MCF 10A (cell line): ENCODE measurements at places on chromosomes 2 and 18. TPM values are rescaled to one million over a fixed set of nuclear protein-coding genes. Genes with fewer than 3 reads are reported as not detected.

DNA sequence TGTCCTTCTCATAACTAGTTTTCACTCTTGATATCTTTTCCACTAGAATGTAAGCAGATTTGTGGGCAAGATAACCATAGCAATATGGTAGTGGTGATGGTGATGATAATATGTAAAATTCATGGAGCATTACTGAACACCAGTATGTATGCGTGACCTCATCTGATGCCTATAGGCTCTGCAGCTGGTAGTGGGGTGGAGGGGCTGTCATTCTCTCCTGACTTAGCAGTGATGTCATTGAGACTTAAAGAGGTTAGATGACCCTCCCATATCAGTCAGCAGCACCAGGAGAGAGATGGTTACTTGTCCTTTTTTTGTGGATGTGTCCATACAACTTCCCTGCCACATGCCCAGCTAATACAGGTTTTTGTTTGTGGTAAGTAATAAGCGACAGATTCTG is 27.9 kb downstream of the PARD3B start:
- peaks cover 17% of the 10 kb centered on the region for H3K4me1 ChIP-seq
- H3K4me3 ChIP-seq: no peak overlapping the region
- H3K27me3 ChIP-seq: no peaks in the 10 kb centered on the region
- DNase-seq: no peak
- no peaks in the 10 kb centered on the region for H3K36me3 ChIP-seq

Gene NCKAP1
- total RNA-seq: 160 and 187 TPM in 2 replicates

DNA sequence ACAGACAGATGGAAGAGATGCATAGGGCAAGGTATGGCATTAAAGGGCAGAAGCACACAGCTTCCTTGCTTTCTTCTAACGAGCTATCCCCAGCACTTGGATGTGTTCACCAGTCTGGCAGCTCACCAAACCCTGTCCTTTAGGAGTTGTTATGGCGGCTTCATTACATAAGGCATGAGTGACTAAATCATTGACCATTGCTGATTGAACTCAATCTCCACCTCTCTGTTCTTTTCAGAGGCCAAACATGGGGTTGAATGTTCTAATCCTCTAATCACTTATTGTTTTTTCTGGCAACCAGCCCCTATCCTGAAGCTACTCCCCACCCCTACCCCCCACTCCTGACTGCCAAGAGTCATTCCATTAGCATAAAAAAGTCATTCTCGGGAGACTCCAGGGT is 301.8 kb downstream of the XIRP2 start:
- no peak overlapping the region for H3K4me3 ChIP-seq
- H3K27ac ChIP-seq: no peak overlapping the region
- H3K36me3 ChIP-seq: peaks cover 6% of the 10 kb centered on the region
- peak; percentile 91 for DNase-seq
- H3K27me3 ChIP-seq: peaks cover 3% of the 10 kb centered on the region

GRCh38 chr2:190668892-190669291 is 20.0 kb downstream of the NAB1 start:
- peaks cover 52% of the 10 kb centered on the region for H3K36me3 ChIP-seq
- DNase-seq: peak; percentile 44
- peaks cover 17% of the 10 kb centered on the region for H3K4me1 ChIP-seq
- H3K27me3 ChIP-seq: no peaks in the 10 kb centered on the region
- H3K27ac ChIP-seq: no peak overlapping the region

Gene CFC1
- not detected in 2 replicates for total RNA-seq

DNA sequence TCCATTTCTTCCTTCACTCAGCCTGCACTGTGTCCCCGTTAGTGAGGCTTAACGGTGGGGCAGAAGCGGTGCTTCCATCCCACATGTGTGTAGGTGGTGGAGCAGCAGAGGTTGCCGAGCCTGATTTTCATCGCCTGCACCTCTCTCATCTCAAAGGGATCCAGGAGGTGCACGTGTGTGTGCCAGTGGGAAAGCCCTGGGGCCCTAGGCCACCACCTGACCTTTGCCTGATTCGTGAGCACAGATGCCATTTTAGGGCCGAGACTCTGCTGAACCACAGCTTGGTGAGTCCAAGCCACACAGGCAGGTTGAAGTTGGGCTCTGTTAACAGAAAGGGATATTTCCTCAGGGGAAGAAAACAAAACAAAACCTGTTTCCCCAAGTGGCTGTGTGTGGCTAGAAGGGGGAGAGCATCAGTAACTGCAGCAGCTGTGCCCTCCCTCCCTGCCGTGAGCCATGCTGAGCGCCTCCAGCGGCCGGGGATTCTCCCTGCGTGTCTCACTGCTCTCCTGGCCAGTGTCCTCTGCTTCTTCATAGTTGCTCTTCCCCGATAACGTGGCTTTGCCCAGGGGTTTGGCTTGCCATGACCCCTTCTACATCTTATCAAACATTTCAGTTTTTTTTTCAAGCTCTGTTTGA is 81.5 kb downstream of the MAPRE2 start:
- peaks cover 7% of the 10 kb centered on the region for H3K36me3 ChIP-seq
- DNase-seq: peak; percentile 7
- H3K4me3 ChIP-seq: no peak overlapping the region
- H3K27me3 ChIP-seq: no peaks in the 10 kb centered on the region
- H3K27ac ChIP-seq: no peak overlapping the region

GRCh38 chr2:8609357-8609811 is 72.5 kb upstream of the ID2 start:
- H3K4me3 ChIP-seq: no peak overlapping the region
- no peak overlapping the region for H3K27ac ChIP-seq
- no peaks in the 10 kb centered on the region for H3K27me3 ChIP-seq
- no peak for DNase-seq
- no peaks in the 10 kb centered on the region for H3K36me3 ChIP-seq

- H3K36me3 ChIP-seq: no peaks in the 10 kb centered on the region
- DNase-seq: no peak
- H3K4me1 ChIP-seq: peaks cover 10% of the 10 kb centered on the region
- H3K27ac ChIP-seq: no peak overlapping the region
- no peak overlapping the region for H3K4me3 ChIP-seq
These were observed 80.5 kb upstream of the CPO start for GRCh38 chr2:206858687-206859329.

DNA sequence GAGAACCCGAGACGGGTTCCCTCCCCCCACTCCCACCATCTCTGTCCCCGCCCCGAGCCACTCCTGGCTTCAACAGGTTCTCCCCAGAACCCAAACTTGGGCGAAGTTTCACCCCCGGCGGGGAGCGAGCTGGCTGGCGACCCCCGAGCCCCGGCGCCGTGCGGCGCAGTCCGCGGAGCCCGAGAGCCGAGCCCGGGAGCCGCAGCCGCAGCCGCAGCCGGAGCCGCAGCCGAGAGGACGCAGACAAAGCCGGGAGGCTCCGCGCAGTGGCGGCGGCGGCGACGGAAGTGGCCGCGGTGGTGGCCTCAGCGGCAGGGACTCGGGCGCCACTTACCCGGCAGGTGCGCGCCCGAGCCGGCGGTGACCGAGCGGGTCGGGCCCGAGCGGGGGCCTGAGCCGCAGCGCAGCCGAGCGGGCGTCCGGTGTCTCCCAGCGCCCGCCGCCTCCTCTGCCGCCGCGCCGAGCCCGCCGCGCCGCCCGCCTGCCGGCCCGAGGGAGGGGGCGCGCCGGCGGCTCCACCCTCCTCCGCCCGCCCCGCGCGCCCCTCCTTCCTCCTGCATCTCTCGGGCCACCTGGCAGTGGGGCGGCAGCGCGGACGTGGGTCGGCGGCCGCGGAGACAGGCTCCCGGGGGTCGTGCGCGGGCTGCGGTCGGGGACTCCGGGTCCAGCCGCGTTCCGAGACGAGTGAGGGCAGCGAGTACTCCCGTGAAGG is at the start of gene ECEL1:
TSS of gene ECEL1 (minus strand) at position 450 of the 712 bp plus-strand sequence. CDS start 1,181 bp downstream, outside the sequence.
- no peak for DNase-seq
- no peaks in the 10 kb centered on the region for H3K36me3 ChIP-seq
- H3K4me3 ChIP-seq: no peak within 1 kb of the TSS

GRCh38 chr2:73111073-73112025 is 1.4 kb downstream of the RAB11FIP5 start:
- H3K4me3 ChIP-seq: peak overlapping the region; percentile 96
- peaks cover 34% of the 10 kb centered on the region for H3K4me1 ChIP-seq
- H3K36me3 ChIP-seq: no peaks in the 10 kb centered on the region
- peak; percentile 68 for DNase-seq
- H3K27ac ChIP-seq: peak overlapping the region; percentile 89

Gene SPDYA
- total RNA-seq: 2.6 and 2.8 TPM in 2 replicates

DNA sequence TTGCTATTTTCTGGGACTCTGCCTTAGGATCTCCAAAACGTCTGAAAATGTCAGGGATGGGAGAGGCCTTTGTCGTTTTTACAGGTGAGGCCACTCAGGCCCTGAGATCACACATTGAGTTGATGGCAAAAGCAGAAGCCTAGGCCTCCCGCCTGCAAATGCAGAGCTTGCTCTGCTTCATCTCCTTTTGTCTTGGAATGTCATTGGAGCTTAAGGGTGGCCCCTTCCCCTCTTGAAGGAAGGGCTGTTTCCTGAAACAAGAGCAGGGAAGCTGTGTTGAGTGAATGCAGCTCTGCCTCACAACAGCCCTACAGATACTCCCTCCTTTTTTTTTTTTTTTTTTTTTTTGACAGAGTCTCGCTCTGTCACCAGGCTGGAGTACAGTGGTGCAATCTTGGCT is 123.5 kb downstream of the GLI2 start:
- DNase-seq: no peak
- no peak overlapping the region for H3K27ac ChIP-seq
- peaks cover 9% of the 10 kb centered on the region for H3K4me1 ChIP-seq

DNA sequence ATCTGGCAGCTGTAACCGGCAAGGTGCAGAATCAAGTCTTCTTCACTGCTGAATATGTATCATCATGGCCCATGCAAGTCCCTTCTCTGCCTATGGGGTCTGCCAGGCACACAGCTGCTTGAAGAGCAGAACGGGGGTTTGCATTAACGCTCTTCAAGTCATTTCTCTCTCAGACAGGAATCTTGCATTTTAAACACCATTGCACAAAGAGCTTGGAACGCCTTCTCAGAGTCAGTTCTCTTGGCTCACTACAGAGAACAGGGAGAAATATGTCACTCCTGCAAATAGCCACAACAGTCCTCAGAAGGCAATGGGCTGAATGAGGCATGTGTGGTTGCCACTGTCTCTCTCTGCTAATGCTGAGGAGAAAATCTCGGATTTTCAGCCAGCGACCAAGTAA is 2173.5 kb upstream of the PIK3C3 start:
- H3K4me1 ChIP-seq: peaks cover 9% of the 10 kb centered on the region
- no peaks in the 10 kb centered on the region for H3K36me3 ChIP-seq
- no peak for DNase-seq
- H3K27ac ChIP-seq: no peak overlapping the region
- no peaks in the 10 kb centered on the region for H3K27me3 ChIP-seq
- H3K4me3 ChIP-seq: no peak overlapping the region

Gene GPR45
- total RNA-seq: not detected in 2 replicates

Gene TGFA
- 17.9 and 22.5 TPM in 2 replicates for total RNA-seq

GRCh38 chr2:57330447-57330846 is 716.2 kb upstream of the VRK2 start:
- H3K27me3 ChIP-seq: no peaks in the 10 kb centered on the region
- peak; percentile 17 for DNase-seq
- H3K4me3 ChIP-seq: no peak overlapping the region
- H3K4me1 ChIP-seq: peaks cover 6% of the 10 kb centered on the region
- no peaks in the 10 kb centered on the region for H3K36me3 ChIP-seq

- no peaks in the 10 kb centered on the region for H3K27me3 ChIP-seq
- H3K27ac ChIP-seq: peak overlapping the region; percentile 93
- H3K4me3 ChIP-seq: peak overlapping the region; percentile 1
- peaks cover 50% of the 10 kb centered on the region for H3K36me3 ChIP-seq
- peaks cover 58% of the 10 kb centered on the region for H3K4me1 ChIP-seq
- peak; percentile 60 for DNase-seq
These were observed 82.1 kb downstream of the MAP3K20 start for GRCh38 chr2:173157676-173158293.

DNA sequence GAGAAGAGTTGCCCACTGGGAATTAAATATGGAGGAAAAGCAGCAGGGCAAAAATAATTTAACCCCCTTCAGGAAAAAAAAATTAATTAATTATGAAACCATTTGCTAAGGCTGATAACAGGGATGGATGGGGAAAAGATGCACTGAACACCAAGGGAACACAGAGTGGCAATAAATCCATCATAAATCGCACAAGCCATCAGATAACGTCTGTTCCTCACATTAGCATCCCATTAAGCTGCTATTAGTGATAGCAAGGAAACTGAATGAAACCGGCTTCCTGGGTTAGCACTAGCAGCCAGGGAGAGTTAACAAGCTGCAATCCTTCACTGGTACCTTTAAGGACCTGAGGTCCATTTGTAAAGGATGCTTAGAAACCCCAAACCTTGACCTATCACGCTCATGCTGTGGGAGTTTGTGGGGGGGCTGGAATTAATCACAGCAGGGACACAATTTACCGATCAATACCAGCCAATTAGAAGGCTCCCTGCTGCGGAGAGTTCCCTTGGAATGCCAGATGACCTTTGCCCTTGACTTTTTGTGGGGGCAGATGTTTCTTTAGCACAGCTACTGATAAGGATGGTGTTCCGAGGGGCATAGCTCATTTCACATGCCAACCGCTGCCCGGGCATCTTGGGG is 175.5 kb upstream of the KLF7 start:
- peaks cover 4% of the 10 kb centered on the region for H3K36me3 ChIP-seq
- H3K4me3 ChIP-seq: no peak overlapping the region
- DNase-seq: no peak
- H3K27ac ChIP-seq: no peak overlapping the region

GRCh38 chr2:206512999-206513398 is 69.7 kb downstream of the ADAM23 start:
- peaks cover 5% of the 10 kb centered on the region for H3K4me1 ChIP-seq
- DNase-seq: no peak
- no peaks in the 10 kb centered on the region for H3K36me3 ChIP-seq
- H3K4me3 ChIP-seq: no peak overlapping the region
- H3K27ac ChIP-seq: no peak overlapping the region

DNA sequence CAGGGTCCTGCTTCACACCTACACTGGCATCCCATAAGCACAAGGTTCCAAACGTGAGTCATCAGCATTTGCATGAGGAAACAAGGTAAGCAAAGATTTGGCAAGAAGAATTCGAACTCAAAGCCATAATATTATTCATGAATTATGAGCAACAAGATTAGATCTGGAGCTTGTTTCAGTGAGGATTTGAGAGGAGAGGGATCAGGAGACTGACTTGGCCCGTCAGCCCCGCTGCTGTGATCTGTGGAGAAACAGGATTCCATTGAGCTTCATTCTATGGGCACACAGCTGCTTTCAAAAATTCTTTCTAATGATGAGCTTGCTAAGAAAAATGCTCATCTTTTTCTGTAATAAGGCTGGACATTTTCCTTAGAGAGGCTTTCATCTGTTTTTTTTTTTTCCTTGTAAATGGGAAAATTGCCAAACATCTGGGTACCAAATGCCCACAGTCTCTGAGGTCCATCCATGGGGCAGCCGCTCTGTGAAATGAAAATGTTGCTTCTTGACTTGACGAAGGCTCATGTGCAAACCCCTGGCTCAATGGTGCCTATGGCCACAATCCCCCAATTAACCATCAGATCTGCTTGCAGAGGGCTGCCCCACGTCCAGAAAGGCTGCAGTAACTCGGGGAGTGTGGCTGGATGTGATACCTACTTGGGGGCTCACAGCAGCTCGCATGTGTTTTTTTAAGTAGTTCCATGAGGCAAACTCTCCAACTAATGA is 179.3 kb downstream of the TMEM18 start:
- H3K27me3 ChIP-seq: peaks cover 36% of the 10 kb centered on the region
- no peaks in the 10 kb centered on the region for H3K36me3 ChIP-seq
- H3K4me1 ChIP-seq: no peaks in the 10 kb centered on the region
- no peak overlapping the region for H3K27ac ChIP-seq
- no peak for DNase-seq
